ENCODE measurements at places on chromosomes 1 and 21. TPM values are rescaled to one million over a fixed set of nuclear protein-coding genes. Genes with fewer than 3 reads are reported as not detected.

GRCh38 chr21:44260791-44261631 is 686 bp downstream of the DNMT3L start:
- peaks cover 3% of the 10 kb centered on the region for H3K27me3 ChIP-seq
- no peak overlapping the region for H3K27ac ChIP-seq
- DNase-seq, result no peak
- no peaks in the 10 kb centered on the region for H3K36me3 ChIP-seq
- no peak overlapping the region for H3K4me3 ChIP-seq

PTPN14 gene
- total RNA-seq, result 0.28 TPM

GUCA2B gene
- total RNA-seq, result not detected

- DNase-seq, result no peak
- H3K36me3 ChIP-seq, result no peaks in the 10 kb centered on the region
- H3K4me3 ChIP-seq, result no peak overlapping the region
- peaks cover 4% of the 10 kb centered on the region for H3K4me1 ChIP-seq
Observed at GRCh38 chr1:85311818-85312217, 35.4 kb upstream of the BCL10 start.

RGS18 gene
- 0.80 TPM for total RNA-seq

DNA sequence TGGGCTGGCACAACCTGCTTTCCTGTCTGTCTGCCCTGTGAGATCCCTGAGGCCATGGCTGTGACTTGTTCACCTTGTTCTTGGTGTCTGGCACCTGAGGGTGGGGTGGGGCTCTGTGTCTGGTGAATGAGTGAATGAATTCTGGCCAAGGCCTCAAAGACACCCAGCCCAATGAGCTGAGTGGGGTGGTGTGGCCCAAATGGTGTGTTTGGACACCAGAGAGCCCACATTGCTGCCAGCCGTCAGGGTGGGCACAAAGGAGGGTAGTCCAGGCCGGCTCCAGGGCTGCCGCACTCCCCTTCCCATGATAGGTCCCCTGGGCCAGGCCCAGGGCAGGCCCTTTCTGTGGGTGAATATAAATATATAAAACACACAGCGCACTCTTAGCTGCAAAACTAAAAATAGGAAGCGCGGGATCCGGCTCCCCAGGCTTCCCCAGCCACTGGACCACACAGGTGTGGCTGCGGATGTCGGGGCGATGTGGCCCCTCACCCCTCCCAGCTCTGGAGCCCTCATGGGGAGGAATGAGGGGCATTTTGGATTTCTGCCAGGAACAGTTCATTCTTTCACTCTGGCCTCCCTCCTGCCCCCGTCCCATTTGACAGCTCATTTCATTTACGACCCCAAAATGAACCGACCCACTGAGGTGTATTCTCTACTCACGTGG is 33.3 kb downstream of the RUNX3 start:
- no peak overlapping the region for H3K27ac ChIP-seq
- DNase-seq, result peak; percentile 17
- H3K4me1 ChIP-seq, result peaks cover 13% of the 10 kb centered on the region
- no peaks in the 10 kb centered on the region for H3K27me3 ChIP-seq

DNA sequence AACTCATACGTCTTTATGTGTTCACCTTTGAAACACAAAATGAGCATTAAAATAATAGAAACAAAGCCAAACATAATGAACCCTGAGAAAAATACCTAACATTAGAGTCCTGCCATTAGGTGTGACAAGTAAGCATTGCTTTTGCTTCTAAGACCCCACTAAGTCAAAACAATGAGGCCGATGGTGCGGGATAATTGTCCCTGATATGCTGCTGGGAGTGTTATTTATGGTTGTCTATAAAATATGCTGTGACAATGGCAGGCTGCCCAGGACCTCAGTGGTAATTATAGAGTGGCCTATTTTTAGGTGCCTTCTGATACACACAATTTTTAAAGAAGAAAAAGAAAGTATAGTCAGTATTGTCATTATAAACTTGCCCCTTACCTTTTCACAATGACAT is 1423.1 kb downstream of the AMY1C start:
- no peaks in the 10 kb centered on the region for H3K36me3 ChIP-seq
- H3K27ac ChIP-seq, result no peak overlapping the region
- no peaks in the 10 kb centered on the region for H3K4me1 ChIP-seq
- H3K27me3 ChIP-seq, result no peaks in the 10 kb centered on the region

- no peak overlapping the region for H3K27ac ChIP-seq
- H3K27me3 ChIP-seq, result peaks cover 55% of the 10 kb centered on the region
- H3K4me1 ChIP-seq, result peaks cover 25% of the 10 kb centered on the region
- no peak for DNase-seq
- H3K4me3 ChIP-seq, result no peak overlapping the region
Observed at GRCh38 chr1:109395602-109396512, 1.9 kb downstream of the SORT1 start.

DNA sequence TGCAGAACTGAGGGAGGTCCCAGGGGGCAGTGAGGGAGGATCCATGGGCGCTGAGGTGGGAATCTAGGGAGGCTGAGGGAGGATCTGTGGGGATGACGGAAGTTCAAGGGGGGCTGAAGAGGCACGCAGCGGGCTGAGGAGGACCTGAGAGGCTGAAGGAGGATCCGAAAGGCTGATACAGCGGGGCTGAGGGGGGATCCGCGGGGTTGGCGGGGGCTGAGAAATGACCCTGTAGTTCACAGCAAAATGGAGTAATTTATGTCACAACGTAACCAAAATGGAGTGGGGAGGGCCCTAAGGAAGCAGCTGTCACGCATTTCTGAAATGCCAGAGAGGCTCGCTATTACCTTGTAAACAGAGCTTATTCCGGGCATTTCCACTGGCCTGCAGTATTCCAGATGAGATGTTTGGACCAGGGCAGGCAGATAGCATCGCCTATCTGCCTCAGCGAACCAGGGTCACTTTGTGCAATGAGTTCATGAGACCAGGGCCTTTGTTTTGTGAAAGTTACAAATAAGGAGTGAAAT is 926 bp upstream of the MRPL55 start:
- H3K4me1 ChIP-seq, result peaks cover 38% of the 10 kb centered on the region
- peak overlapping the region; percentile 87 for H3K4me3 ChIP-seq
- H3K27ac ChIP-seq, result peak overlapping the region; percentile 79
- peaks cover 11% of the 10 kb centered on the region for H3K36me3 ChIP-seq

GRCh38 chr1:1954831-1955441 is 35.9 kb upstream of the TMEM52 start:
- H3K27me3 ChIP-seq, result no peaks in the 10 kb centered on the region
- no peak for DNase-seq
- H3K4me3 ChIP-seq, result no peak overlapping the region

GRCh38 chr1:228050571-228051231 is 31.8 kb upstream of the ARF1 start:
- H3K4me1 ChIP-seq, result no peaks in the 10 kb centered on the region
- no peak overlapping the region for H3K4me3 ChIP-seq
- no peaks in the 10 kb centered on the region for H3K36me3 ChIP-seq
- no peak overlapping the region for H3K27ac ChIP-seq
- H3K27me3 ChIP-seq, result peaks cover 15% of the 10 kb centered on the region
- DNase-seq, result no peak

- peaks cover 87% of the 10 kb centered on the region for H3K36me3 ChIP-seq
- no peak for DNase-seq
- no peaks in the 10 kb centered on the region for H3K27me3 ChIP-seq
- peaks cover 56% of the 10 kb centered on the region for H3K4me1 ChIP-seq
- no peak overlapping the region for H3K4me3 ChIP-seq
Observed at GRCh38 chr1:116537898-116538297, 32.9 kb downstream of the CD58 start.

- DNase-seq, result no peak
- H3K36me3 ChIP-seq, result peaks cover 9% of the 10 kb centered on the region
- H3K4me1 ChIP-seq, result peaks cover 54% of the 10 kb centered on the region
- H3K27ac ChIP-seq, result peak overlapping the region; percentile 83
- peak overlapping the region; percentile 87 for H3K4me3 ChIP-seq
Observed at GRCh38 chr1:116417678-116418077, 44.6 kb downstream of the ATP1A1 start.

DNA sequence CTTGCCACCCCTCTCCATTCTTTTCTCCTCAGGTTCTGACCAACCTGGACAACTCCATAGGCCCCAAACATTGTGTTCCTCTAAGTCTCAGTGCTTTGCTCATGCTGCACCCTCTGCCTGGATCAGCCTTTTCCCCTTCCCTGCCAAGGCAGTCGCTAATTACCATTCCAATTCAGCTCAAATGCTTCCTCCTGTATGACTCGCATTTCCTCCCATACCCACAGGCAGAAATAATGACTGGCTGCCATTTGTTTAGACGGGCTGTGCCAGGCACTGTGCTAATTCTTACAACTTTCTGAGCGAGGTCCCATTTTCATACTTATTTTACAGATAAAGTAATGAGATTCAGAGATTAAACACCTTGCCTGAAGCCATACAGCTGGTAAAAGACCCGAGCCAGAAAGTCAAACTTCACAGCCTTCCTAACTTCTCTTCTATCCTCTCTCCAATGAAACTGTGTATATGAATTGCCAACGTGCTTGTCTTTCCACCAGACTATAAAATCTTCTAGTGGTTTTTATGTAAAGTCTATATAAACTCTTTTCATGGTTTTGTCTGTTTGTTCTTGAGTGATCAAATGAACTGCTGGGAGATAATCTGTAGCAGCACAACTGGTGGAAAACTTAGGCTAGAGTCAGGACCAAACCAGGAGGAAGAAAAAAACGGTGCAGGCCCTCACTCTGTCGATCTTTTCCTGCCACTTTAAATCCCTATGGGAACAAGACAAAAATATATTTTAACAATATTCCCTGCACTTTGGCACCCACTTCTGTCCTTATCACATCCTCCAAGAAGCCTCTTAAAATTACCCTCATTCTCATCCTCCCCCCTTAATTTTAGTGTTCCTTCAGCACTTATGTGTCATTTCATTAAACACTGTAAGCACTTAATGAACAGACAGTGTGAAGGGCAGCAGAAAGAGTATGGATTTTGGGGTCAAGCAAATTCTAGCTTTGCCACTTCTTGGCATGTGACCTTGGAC is 33.7 kb downstream of the RAB3B start:
- H3K27me3 ChIP-seq, result peaks cover 13% of the 10 kb centered on the region
- H3K4me3 ChIP-seq, result no peak overlapping the region
- no peak for DNase-seq
- peaks cover 8% of the 10 kb centered on the region for H3K4me1 ChIP-seq

LCK gene
- total RNA-seq, result 469 TPM

DNA sequence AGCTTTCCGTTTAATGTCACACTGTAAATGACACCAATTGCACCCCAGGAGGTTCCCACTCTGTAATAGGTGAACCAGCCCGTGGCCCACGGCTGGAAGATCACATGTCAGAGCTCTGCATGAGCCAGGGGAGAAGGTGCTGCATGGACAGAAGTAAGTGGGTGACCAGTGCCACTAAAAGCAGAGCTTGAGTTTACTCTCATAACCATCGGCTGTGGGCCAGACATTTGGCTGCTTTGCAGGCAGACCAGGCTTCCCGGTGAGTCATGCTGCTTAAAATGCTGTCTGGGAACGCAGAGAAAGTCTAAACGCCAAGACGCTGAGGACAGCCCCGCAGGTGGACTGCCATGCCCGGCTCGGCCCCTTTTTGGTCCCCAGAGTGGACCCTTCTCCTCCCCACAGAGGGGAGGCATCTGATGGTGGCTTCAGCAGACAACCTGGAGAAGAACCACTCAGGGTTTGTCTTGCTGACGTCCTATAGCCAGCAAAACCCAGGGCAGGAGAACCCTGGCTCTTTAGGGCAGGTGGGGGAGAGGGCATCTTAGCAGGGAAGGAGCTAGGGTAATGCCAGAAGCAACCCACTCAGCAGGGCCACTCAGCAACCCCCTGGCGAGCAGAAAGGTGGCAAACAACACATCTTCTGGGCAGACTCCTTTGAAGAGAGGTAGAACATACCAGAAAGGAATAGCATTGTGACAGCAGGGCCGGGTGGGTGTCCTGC is 7.3 kb downstream of the KIAA2013 start:
- peaks cover 24% of the 10 kb centered on the region for H3K4me1 ChIP-seq
- no peak overlapping the region for H3K4me3 ChIP-seq
- no peak overlapping the region for H3K27ac ChIP-seq
- no peak for DNase-seq

LHX8 gene
- not detected for total RNA-seq

- no peak for DNase-seq
- no peaks in the 10 kb centered on the region for H3K4me1 ChIP-seq
- no peak overlapping the region for H3K27ac ChIP-seq
- no peaks in the 10 kb centered on the region for H3K27me3 ChIP-seq
- H3K4me3 ChIP-seq, result no peak overlapping the region
Observed at GRCh38 chr1:57340334-57341070, 83.4 kb downstream of the DAB1 start.

HPDL gene
- 5.5 TPM for total RNA-seq

- peaks cover 9% of the 10 kb centered on the region for H3K4me1 ChIP-seq
- no peak for DNase-seq
- no peak overlapping the region for H3K4me3 ChIP-seq
- no peak overlapping the region for H3K27ac ChIP-seq
- peaks cover 9% of the 10 kb centered on the region for H3K36me3 ChIP-seq
Observed at GRCh38 chr1:100320311-100321099, 31.8 kb upstream of the CDC14A start.

PLA2G2A gene
- total RNA-seq, result not detected

DNA sequence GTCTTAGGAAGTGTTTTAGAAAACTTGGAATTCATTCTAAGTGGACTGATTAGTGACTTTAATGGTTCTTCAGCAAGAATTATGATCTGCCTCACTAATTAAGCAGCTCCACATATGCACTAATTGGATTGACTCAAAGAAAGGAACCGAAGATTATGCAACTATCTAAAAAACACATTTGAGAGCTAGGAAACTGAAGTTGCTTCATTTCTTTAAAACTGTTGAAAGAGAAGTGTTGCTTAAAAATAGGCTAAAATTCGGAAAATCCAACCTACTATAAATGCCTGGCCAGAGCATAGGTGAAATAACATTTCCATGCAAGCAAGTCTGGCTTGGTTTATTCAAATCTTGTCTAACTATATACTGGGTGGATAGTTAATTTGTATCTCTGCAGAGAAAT is 502.9 kb upstream of the ZRANB2 start:
- H3K27me3 ChIP-seq, result no peaks in the 10 kb centered on the region
- no peak overlapping the region for H3K27ac ChIP-seq
- H3K4me1 ChIP-seq, result no peaks in the 10 kb centered on the region

DNA sequence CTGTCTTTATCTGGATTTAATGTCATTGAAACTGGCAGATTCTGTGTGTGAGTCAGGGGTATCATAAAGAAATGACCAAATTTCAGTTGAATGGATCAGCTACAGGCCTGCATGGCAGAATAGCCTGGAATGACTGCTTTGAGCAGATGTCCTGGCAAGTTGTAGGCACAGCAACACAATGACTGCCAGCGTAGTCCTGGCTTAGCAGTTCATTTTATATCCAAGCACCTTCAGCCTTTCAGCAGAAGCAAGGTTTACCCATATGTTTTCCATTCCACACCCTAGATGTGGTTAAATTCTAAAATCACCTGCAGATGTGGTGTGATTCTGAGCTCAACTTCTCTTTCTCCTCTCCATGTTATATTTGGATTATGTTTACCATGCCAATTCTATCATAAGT is 22.3 kb upstream of the PTGFR start:
- no peaks in the 10 kb centered on the region for H3K4me1 ChIP-seq
- no peak overlapping the region for H3K4me3 ChIP-seq
- no peaks in the 10 kb centered on the region for H3K36me3 ChIP-seq
- no peak overlapping the region for H3K27ac ChIP-seq
- H3K27me3 ChIP-seq, result no peaks in the 10 kb centered on the region

FCRLA gene
- not detected for total RNA-seq

SPRR3 gene
- total RNA-seq, result not detected

SPOCD1 gene
- total RNA-seq, result 0.08 TPM
